ENCODE measurements at places on chromosomes 5 and 9.

GRCh38 chr5:59988396-59988795 is 94.9 kb upstream of the PDE4D start:
- no peak for DNase-seq

DNA sequence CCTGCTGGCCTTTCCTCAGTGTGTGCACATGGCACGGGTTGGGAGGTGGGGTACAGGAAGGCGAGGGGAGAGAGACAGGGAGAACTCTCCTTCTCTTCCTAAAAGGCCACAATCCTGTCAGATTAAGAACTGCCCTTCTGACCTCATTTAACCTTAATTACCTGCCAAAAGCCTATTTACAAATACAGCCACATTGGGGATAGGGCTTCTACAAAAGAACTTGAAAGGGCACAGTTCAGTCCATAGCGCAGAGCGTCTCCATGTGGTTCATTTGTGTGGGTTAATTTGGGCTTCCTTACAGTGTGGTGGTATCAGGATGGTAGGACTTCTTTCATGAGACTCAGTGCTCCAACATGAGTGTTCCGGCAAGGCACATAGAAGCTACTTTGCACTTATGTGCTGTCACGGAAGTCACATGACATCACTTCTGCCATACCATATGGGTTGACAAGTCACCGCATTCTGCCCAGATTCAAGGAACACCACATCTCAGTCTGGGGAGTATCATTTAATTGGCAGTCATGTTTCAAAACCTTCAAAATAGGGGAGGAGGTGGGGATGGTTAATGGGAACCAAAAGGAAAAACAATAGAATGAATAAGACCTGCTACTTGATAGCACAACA is 46.8 kb downstream of the NLN start:
- DNase-seq, result no peak

- no peak for DNase-seq
Measured at GRCh38 chr9:84466580-84467285, 126.2 kb upstream of the SLC28A3 start.

DNA sequence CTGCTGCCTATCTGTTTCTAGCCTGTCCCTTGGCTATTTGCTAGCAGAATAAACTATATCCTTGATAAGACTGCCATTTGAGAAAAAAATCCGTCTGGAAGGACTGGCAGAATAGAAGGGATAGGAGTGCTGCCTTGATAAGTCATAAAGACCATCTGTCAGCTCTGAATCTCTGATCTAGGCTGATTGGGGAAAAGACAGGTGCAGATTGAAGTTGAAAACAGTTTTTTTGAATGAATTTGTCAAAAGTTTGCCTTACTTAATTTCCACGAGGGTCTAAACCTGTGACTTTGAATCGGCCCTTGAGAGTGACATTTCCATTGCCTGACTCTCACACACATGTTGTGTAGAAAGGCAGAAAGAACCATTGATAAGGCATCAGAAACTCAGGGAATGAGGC is 218.6 kb downstream of the MAN2A1 start:
- no peak for DNase-seq

- DNase-seq, result peak; percentile 90
Measured at GRCh38 chr5:178590141-178590923, at the start of gene COL23A1. Gene COL23A1, minus strand, starts transcription at chr5:178590393.

GRCh38 chr9:105672711-105673234 is 10.5 kb downstream of the TAL2 start:
- no peak for DNase-seq

DNA sequence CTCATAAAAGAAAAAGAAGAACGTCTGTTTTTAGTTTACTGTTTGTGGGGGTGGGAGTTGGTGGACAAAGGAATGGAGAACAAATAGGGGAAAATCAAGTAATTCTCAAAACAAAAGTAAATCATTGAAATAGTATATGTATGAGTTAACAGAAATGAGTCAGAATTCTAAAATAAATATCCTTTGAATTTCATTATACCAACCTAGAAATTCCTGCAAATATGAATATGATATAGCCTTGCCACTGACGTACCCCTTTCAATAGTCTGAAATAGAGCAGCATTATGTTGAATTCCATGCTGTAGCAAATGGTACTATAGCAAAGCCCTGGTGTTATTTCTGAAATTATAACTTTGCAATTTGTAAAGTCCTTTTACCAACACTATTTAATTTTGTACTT is 29.6 kb upstream of the DTWD2 start:
- no peak for DNase-seq

GRCh38 chr5:142829801-142830220 is 59.6 kb downstream of the ARHGAP26 start:
- no peak for DNase-seq

- DNase-seq, result no peak
Measured at GRCh38 chr5:31993165-31993961, 180.8 kb downstream of the GOLPH3 start.

DNA sequence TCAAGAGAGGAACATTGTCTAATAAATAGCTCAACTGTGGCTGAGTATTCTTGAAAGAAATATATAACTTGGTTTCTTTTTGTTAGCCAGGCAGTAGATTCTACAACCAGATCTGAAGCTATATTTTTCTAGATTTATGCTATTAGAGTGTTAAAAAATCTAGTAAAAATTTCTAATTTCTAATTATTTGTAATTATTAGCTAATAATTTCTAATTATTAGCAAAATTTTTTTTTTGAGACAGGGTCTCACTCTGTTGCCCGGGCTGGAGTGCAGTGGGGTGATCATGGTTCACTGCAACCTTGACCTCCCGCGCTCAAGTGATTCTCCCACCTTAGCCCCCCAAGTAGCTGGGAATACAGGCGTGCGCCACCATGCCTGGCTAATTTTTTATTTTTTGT is 2.8 kb downstream of the RAD17 start:
- no peak for DNase-seq

DNA sequence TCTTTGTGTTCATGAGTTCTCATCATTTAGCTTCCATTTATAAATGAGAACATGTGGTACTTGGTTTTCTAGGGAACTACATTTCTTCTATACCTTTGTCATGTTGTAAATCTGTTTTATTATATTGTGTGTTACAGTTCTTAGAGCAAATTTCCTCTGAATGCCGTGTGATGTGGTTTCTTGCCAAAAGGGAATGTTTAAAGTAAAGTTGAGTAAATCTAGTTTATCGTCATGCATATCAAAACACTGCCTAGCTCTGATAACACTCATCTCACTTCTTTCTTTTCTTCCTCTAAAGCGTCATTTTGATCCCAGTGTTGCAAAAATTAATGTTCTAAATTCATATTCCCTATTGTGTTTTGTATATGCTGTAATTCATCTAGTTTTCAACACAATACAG is 295.4 kb upstream of the HAPLN1 start:
- DNase-seq, result no peak

DNA sequence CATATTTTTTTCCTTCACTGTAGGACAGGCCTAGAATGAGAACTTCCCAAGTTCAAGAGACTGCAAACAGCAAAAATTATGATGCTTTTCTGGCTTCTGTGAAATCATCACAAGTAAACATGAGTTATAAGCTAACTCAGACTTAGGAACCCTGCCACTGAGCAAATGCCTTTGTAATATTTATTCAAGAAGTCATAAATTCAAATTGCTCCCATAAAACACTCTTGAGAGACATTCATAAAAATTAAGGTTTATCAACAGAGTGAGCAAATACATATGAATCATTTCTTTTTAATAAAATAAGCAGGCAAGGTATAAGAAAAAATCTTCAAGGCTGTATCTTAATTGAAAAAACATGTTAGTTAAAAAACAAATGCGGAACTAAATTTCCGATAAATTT is 124.2 kb downstream of the GNA14 start:
- DNase-seq, result no peak

- no peak for DNase-seq
Measured at GRCh38 chr5:95664204-95664786, 17.7 kb downstream of the RFESD start.

DNA sequence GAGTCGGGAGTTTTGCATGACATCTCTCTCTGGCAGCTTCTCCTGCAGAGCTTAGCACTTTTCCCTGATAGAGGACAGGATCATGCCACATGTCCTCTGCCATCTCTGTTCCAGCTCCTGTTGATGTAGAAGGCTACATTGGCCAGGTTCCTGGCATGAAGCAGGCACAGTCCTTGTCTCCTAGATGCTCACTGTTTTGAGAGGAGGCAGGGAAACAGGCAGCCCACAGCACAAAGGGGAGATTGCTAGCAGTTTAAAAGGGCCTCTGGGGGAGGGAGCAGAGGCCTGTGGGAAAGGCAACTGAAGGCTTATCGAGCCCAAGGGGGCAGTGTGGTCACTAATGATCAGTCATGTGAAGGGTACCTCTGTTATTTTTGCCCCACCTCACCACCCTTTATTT is 10.7 kb downstream of the ARHGAP26 start:
- DNase-seq, result no peak

DNA sequence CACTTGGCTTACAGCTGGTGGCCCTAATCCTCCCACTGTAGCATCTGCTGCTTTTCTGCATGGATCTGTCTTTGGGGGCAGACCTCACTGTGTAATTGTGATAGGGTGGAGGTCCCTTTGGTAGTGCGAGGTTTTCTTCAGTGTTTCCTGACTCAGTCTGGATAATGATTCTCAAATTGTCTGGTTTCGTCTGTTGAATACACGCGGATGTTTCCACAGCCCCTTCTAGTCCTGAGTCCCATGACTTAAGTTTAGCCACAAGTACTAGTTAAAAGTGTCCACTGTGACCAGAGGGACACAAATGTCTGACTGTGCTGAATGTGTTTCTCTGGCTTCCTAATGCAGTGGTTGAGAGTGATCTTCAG is 70.5 kb downstream of the LMNB1 start:
- DNase-seq, result no peak

DNA sequence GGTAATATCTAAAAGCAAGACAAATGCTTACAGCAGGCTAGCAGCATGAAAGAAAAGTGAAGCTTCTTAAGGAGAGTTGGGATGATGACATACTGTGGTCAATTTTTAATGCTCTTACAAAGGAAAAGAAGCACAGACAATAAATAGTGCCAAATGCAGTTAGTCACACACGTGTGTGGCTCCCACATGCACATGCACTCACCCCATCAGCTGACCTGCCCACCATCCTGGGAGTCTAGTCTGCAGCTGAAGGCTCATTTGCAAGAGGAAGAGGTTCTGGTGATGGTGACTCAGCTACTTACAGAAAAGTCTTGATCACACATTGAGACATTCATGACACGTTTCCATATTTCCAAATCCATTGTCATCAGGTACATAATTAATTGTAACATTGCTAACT is 129.3 kb downstream of the MRPL36 start:
- no peak for DNase-seq

- DNase-seq, result no peak
Measured at GRCh38 chr5:11050596-11051304, 289.7 kb upstream of the DAP start.

GRCh38 chr5:111935835-111936234 is 178.8 kb upstream of the NREP start:
- DNase-seq, result no peak

- no peak for DNase-seq
Measured at GRCh38 chr5:40569546-40570270, 110.0 kb upstream of the PTGER4 start.

DNA sequence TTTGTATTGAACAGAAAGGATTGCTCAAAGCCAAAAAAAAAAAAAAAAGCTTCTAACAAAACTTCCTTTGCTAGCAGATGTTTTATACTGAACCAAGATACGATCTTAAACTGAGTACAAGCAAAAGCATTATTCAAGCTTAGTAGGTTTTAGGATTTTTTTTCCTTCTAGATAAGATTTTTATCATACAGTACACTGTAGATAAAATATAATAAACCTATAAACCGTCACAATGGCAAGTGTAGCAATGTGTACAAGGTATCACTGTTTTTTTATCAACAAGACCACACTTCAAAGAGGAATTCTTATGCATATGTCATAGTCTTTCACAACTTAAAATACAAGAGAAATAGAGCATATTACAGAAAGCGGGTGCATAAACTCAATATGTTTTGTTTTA is 56.5 kb upstream of the TRPM3 start:
- DNase-seq, result no peak

DNA sequence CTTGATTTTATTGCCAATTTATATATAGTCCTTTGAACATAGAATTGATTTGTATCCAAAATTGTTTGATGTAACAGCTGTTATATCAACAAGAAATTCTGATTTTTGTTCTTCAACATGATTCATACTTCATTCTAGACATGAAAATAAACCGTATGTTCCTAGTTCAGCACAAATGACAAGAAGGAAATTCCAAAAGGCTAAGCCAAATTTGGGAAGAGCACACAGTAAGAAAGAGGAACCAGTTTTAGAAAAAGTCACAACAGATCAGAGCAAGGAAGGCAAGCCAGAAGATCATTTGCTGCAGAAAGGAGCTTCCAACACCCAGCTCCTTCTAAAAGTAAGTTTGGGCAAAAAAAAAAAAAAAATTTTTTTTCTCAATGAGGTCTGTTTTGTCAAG is 65.0 kb upstream of the MCCC2 start:
- DNase-seq, result no peak

DNA sequence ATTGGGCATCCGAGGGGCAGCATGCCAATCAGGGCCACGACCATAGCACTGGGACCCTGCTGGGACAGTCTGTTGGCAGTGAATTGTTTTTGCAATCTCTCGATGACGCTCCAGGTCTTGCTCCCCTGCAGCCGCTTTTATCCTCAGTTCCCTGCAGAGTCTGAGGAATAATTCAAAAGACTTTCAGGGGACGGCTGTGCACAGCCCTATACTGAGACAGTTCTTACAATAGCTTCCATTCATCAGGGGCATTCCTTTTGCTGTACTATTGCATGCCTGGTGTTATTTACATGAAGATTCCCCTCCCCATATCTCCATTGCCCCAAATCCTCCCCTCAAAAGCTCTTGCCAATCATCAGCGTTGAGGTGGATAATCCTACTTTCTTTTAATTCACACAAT is 163.3 kb upstream of the WWC1 start:
- no peak for DNase-seq

GRCh38 chr9:104209387-104209786 is 115.3 kb downstream of the SMC2 start:
- DNase-seq, result no peak

GRCh38 chr5:157303667-157304327 is 37.9 kb downstream of the CYFIP2 start:
- DNase-seq, result no peak

GRCh38 chr5:173883347-173883924 is 4.7 kb upstream of the CPEB4 start:
- no peak for DNase-seq

GRCh38 chr9:95182854-95183563 is 134.5 kb downstream of the FANCC start:
- DNase-seq, result no peak

DNA sequence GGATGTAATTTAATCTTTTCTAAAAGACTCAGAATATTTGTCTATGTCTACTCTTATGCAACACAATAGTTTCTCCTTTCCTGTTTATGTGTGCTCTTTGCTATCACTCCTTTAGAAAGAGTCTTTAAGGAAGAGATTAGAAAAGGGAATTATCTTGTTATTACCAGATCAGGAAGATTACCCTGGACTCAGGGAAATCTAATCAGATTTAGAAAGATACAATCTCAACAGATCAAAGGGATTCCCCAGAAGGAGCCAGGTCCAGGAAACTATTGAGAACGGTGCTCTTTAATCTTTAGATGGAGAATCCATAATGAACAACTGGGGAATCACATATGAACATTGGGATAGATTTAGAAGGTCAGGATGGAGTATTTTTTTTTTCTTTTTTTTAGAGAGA is 32.4 kb upstream of the ZFR start:
- no peak for DNase-seq

All from cardiac septum (tissue), 1 donor.